ENCODE measurements at places on chromosomes 5 and 9. TPM values are rescaled to one million over a fixed set of nuclear protein-coding genes. Genes with fewer than 3 reads are reported as not detected.

DNA sequence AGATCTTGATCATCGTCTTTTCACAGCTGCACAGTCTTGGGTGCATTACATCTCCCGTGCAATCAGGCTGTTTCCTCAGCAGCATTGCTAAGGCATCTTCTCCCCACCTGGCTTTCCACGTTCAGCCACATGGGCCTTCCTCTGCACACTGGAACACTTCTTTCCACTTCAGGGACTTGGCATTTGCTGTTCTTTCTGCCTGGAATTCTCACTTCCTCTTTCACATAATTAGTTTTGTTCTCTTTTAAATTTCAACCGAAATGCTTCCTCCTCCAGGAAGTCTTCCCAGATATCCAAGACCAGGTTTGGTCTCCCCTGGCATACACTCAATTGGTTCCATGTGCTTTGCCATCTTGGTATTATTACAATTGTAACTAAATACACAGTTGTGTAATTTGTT lies 43.8 kb downstream of the WHRN start:
- no peak overlapping the region for H3K4me3 ChIP-seq
- H3K36me3 ChIP-seq = no peaks in the 10 kb centered on the region
- no peak overlapping the region for H3K27ac ChIP-seq
- H3K4me1 ChIP-seq = no peaks in the 10 kb centered on the region
- H3K27me3 ChIP-seq = no peaks in the 10 kb centered on the region

DNA sequence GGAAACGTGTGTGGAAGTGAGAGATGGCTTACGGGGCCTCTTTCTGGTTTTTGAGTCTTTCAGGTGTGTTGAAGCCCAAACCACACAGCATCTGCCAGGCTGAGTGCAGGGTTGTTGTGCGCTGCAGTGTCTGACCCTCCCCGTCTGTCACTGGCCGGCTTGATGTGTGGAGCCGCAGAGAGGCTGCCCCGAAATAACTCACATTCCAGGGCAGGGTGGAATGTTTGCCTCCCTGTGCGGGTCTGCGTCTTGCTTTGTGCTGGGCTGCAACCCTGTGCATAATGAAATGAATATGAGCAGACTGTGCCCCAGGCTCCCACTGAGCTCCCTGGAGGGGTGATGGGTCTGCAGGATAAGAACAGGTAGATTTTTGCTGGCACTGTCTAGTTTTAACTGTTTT lies 9.9 kb upstream of the PLEKHG4B start:
- H3K4me1 ChIP-seq = no peaks in the 10 kb centered on the region
- H3K4me3 ChIP-seq = no peak overlapping the region
- no peaks in the 10 kb centered on the region for H3K36me3 ChIP-seq

- no peak overlapping the region for H3K4me3 ChIP-seq
- H3K36me3 ChIP-seq = peaks cover 15% of the 10 kb centered on the region
- DNase-seq = no peak
- no peak overlapping the region for H3K27ac ChIP-seq
- no peaks in the 10 kb centered on the region for H3K27me3 ChIP-seq
Observed at GRCh38 chr5:68225911-68226545, 10.5 kb downstream of the PIK3R1 start.

SLC45A2 gene
- not detected for total RNA-seq

- DNase-seq = no peak
- H3K27me3 ChIP-seq = no peaks in the 10 kb centered on the region
- no peak overlapping the region for H3K27ac ChIP-seq
Observed at GRCh38 chr9:121204121-121204520, 2.5 kb upstream of the RAB14 start.

GRCh38 chr9:126361810-126362238 lies 35.2 kb downstream of the MVB12B start:
- H3K27ac ChIP-seq = no peak overlapping the region
- H3K36me3 ChIP-seq = no peaks in the 10 kb centered on the region
- no peaks in the 10 kb centered on the region for H3K4me1 ChIP-seq

TMED7 gene
- 47.5 TPM for total RNA-seq

MCC gene
- 12.1 TPM for total RNA-seq

DNA sequence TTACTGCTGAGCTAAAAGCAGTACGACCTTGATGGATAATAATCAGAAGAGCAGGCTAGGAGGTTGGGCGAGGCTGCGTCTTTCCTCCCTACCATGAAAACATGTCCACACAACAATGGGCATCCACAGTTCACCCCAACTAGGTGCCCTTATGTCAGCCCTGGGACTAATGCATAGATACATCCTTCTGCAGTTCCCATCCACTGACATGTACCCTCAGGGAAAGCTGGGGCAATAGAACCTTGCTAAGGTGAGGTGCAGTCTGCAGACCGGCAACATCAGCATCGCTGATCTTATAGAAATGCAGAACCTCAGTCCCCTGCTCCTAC lies 697 bp upstream of the PRUNE2 start:
- no peak overlapping the region for H3K4me3 ChIP-seq
- no peaks in the 10 kb centered on the region for H3K4me1 ChIP-seq
- no peak overlapping the region for H3K27ac ChIP-seq
- H3K36me3 ChIP-seq = no peaks in the 10 kb centered on the region
- no peak for DNase-seq

- H3K4me3 ChIP-seq = no peak overlapping the region
- DNase-seq = no peak
- no peaks in the 10 kb centered on the region for H3K36me3 ChIP-seq
- H3K27me3 ChIP-seq = no peaks in the 10 kb centered on the region
Observed at GRCh38 chr9:111250875-111251842, 78.9 kb downstream of the OR2K2 start.

- H3K36me3 ChIP-seq = no peaks in the 10 kb centered on the region
- DNase-seq = no peak
- H3K27me3 ChIP-seq = no peaks in the 10 kb centered on the region
- H3K4me1 ChIP-seq = no peaks in the 10 kb centered on the region
- H3K4me3 ChIP-seq = no peak overlapping the region
Observed at GRCh38 chr5:152329207-152329606, 75.9 kb downstream of the NMUR2 start.

ANKRD34B gene
- not detected for total RNA-seq

- no peak for DNase-seq
- no peaks in the 10 kb centered on the region for H3K36me3 ChIP-seq
- H3K27ac ChIP-seq = no peak overlapping the region
- no peaks in the 10 kb centered on the region for H3K27me3 ChIP-seq
Observed at GRCh38 chr9:111348821-111349271, 18.8 kb upstream of the OR2K2 start.

DNA sequence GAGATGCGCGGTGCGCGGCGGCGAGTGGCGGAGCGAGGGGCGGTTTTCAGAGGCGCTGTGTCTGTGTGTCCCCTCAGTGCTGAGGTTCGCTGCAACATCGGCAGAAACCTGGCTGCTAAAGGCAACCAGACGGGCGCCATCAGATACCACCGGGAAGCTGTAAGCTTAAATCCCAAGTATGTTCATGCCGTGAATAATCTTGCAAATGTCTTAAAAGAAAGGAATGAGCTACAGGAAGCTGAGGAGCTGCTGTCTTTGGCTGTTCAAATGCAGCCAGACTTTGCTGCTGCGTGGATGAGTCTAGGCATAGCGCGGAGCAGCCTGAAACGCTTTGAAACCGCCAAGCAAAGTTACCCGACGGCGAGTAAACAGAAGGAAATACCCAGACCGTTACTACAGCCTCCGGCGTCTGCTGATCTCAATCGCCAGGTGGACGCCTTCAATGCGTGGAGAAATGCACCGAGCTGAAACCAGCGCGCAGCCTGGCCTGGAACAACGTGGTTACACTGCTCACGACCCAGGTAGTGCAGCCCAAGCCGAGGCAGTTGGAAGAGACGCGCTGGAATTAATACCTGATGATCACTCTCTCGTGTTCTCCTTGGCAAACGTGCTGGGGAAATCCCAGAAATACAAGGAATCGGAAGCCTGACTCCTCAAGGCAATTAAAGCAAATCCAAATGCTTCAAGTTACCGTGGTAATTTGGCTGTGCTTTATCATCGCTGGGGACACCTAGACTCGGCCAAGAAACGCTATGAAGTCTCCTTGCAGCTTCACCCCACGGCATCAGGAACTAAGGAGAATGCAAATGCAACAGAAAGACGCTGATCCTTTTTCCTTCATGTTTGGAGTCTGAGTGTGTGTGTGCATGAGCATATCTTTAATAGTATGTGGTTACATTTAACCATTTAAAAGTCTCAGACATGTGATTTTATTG lies 15.9 kb downstream of the OR2V1 start:
- peaks cover 2% of the 10 kb centered on the region for H3K4me1 ChIP-seq
- H3K4me3 ChIP-seq = no peak overlapping the region
- peaks cover 14% of the 10 kb centered on the region for H3K27me3 ChIP-seq

PCDH1 gene
- not detected for total RNA-seq

GRCh38 chr5:142674531-142675469 lies 11.1 kb downstream of the FGF1 start:
- no peak overlapping the region for H3K27ac ChIP-seq
- H3K36me3 ChIP-seq = no peaks in the 10 kb centered on the region
- no peaks in the 10 kb centered on the region for H3K4me1 ChIP-seq

DNA sequence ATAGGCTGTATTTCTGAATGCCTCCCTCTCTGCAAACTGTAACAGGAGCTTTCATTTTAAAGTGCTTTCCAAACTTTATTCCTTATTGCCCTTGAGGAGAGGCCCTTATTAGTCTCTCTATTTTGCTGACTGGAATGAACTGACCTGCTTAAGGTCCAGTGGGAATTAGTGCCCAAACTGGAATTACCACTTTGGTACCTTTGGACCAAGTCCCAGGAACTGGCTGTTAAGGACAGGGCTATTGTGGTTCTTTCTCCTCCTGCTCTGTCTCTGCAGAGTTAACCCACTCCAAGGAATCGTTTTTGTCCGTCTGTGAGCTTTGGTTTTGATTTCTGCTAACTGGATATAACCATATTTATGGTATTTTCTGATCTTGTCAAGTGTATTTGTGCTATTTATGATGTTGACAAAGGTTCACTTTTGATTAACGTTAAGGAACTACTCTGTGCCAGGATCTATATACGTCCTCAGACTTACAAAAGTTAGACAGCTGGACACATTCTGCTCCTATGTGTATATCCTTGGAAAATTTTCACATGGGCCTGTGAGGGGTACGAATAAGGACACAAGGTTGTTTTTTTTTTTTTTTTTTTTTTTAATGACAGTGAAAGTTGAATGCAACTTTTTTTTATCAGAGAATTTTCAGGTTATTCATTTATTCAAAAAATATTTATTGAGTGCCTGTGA lies 189.1 kb upstream of the ANKRD55 start:
- no peak overlapping the region for H3K27ac ChIP-seq
- no peak for DNase-seq
- no peaks in the 10 kb centered on the region for H3K4me1 ChIP-seq
- no peak overlapping the region for H3K4me3 ChIP-seq
- no peaks in the 10 kb centered on the region for H3K36me3 ChIP-seq

DNA sequence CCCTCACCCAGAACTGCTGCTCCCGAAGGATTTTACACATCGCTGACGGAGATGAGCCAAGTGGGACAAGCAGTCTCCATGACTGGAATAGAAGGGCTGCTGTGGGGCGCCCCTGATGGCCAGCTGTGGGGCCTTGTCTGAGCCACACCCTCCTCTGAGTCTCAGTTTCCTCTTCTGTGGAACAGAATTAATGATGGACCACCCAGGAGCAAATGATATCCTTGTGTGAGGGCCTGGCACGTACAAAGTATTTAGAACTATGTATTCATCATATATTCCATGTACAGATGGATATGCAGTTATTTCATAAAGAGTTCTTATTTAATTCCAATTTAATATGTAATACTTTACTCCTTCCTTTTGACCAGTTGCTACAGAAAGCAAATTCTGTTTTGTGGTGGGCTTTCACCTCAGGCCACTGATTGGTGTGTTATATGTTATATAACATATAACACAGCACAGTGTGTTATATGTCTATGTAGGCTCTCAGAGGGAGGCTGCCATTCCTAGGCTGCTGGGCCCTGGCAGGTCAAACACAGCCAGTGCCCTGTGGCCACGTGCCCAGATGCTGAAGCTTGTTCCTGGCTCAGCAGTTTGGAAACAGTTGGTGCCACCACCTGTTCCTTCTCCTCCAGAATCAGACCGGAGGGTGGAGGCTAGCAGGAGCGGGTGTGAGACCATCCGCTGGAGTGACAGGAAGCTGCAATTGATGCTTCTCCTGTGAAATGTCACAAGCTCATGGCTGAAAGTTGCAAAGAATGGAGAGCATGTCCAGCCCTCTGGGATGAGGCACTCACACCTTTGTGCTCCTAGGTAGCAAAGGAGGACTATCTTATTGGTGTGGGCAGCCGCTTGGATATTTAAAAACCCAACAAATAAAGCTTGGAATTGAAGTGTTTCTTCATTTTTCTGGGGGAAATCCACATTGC lies 4.4 kb upstream of the FGD3 start:
- H3K27ac ChIP-seq = no peak overlapping the region
- no peaks in the 10 kb centered on the region for H3K36me3 ChIP-seq
- no peak overlapping the region for H3K4me3 ChIP-seq
- no peaks in the 10 kb centered on the region for H3K27me3 ChIP-seq

DNA sequence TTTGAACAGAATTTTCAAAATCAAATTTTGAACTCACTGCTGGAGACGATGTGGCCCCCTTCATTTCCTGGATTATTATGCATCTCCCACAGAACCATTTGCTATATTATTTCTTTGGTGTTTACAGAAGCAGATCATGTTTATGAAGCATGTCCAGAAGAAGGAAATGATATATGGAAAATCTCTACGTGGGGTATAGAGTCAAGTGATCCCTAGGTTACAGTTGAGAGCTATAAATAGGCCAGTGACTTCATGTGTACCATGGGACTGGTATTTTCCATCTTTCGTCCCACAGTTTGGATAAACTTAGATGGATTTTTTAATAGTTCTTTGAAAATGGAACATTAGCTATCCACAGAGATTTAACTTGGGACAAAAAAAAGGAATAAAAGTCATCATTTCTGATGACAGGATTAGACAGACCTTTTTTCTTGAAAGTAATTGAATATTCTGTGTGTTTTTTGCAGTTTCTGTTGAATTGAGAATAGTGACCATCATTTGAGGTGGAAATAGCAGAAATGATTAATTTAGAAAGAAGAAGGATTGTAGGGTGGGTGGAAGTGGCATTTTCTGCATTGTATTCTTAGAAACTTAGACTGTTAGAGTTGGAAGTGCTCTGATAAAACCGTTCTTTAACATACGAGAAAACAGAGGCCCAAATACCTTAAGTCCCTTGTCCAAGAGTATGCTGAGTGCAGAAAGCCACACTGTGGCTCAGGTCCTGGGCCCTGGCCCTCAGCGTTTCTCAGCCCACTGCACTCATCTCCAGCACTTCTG lies 136.4 kb downstream of the PIP5K1B start:
- no peak overlapping the region for H3K4me3 ChIP-seq
- H3K27me3 ChIP-seq = no peaks in the 10 kb centered on the region
- no peak for DNase-seq
- no peaks in the 10 kb centered on the region for H3K4me1 ChIP-seq
- H3K27ac ChIP-seq = no peak overlapping the region

DNA sequence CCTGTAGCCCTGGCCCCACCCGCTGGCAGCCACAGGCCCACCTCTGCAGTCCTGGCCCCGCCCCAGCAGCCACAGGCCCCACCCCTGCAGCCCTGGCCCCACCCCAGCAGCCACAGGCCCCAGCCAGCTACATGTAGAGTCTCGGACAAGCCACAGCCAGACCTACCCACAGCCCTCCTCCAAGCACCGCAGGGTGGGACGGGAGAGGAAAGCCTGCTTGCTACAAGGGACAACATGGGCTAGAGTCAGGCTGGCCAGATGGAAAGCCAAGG lies 49.5 kb upstream of the SARDH start:
- no peak overlapping the region for H3K4me3 ChIP-seq
- H3K27ac ChIP-seq = no peak overlapping the region
- no peaks in the 10 kb centered on the region for H3K36me3 ChIP-seq
- H3K4me1 ChIP-seq = peaks cover under 1% of the 10 kb centered on the region
- DNase-seq = no peak

Measured in CD4-positive, alpha-beta memory T cell (primary cell).